ENCODE measurements at places on chromosomes 16 and 17.

DNA sequence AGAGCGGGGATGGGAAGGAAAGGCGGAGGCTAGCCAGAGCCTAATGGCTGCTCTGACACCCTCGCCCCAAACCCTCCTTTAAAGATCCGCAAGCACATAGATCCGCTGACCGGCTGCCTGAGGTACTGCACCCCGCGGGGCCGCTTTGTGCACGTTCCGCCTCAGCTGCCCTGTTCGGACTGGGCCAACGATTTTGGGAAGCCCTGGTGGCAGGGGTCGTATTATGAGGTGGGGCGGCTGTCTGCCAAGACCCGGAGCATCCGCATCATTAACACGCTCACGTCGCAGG is 663 bp downstream of the CYB5D1 start:
- peak; percentile 18 for DNase-seq

GRCh38 chr17:67470163-67470562 is 93.1 kb downstream of the PITPNC1 start:
- DNase-seq: no peak

DNA sequence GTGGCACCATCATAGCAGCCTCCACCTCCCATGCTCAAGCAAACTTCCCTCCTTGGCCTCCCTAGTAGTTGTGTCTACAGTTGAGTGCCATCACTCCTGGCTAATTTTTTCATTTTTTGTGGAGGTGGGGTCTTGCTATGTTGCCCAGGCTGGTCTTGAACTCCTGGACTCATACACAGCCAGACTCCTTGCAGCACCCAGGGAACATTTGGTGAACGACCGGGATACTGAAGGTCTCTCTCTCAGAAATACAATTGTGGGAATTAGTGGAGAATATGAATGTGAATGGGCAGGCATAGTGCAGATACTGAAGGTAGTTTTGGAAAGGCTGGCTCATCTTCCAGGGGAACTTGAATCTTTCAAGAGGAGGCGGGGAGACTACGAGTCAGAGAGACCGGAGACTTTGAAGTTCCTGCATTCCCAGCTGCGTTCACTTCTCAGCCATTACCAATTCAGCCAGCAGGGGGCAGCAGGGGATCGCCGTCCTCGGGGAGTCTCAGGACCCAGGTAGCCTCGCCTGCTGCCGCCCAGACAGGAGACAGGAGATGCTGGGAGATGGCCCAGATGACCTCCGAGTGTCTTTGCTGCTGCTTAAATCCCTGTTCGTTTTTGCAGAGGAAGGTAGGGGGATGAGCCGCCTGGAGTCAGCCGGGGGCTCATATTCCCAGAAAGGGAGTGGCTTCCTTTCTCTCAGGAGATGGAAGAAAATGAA is 68.6 kb downstream of the HAPSTR1 start:
- DNase-seq: no peak

DNA sequence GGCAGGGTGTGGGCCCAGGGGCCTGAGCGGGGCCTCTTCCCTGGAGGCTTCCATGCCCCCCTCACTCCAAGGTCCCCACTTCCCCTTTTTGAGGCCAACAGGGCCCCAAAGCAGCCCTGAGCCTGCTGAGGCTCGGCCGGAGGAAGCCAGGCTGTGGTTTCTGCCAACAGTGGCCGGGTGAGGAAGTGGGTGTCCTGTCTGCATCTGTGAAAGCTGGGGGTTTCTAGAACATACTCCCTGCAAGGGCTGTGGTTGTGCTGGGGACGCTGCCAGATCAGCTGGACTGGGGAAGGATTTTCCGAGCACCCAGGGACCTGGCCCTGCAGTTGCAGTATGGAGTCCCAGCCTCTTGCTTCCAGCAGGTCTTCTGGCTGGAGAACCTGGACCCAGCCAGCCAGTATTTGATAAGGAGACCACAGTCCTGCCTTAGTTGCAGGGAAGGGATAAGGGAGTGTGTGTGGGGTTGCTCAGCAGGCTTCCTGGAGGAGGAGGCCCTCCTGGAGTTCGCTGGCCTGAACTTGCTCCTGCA is 15.7 kb downstream of the ADCY7 start:
- peak; percentile 43 for DNase-seq
